ENCODE measurements at places on chromosomes 3 and 15.

DNA sequence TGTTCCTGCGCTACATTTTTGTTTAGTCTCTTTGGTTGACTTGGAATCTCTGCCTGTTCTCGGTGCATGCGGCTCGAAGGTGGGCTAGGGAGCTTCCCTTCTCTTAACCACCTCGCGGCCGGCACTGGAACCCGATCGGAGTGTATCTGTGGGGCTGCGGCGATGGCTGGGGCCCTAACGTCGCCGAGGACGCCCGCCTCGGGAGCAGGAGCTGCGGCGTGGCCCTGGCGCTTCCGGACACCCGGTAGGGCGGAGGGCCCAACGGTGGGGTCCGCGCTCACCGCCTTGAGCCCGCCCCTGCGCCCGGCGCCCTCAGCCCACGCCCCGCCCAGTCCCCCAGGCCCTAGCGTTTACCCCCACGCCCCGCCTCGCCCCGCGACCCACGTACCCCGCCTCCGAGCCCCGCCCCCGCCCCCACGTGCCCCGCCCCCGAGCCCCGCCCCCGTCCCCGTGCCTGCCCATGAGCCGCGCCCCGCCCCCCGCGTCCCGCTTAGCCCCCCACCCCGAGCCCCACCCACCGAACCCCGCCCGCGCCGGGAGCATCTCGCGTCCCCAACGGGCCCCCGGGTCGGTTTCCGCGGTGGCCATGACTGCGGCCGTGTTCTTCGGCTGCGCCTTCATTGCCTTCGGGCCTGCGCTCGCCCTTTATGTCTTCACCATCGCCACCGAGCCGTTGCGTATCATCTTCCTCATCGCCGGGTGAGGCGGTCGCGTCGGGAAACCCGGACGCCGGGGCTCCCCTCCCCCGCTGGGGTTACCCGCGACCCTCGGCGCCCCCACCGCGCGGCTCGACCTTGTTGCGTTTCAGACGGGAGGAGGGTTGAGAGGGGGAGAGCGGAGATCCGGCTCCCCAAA is at the start of gene APH1B:
TSS of gene APH1B (plus strand) at position 568 of the 855 bp plus-strand sequence. CDS start at position 587, 19 bp downstream.
- DNase-seq, result peak; percentile 69

- DNase-seq, result no peak
Measured at GRCh38 chr3:94183551-94183950, 120.7 kb downstream of the NSUN3 start.

- no peak for DNase-seq
Measured at GRCh38 chr3:35745351-35745750, 106.0 kb downstream of the ARPP21 start.

DNA sequence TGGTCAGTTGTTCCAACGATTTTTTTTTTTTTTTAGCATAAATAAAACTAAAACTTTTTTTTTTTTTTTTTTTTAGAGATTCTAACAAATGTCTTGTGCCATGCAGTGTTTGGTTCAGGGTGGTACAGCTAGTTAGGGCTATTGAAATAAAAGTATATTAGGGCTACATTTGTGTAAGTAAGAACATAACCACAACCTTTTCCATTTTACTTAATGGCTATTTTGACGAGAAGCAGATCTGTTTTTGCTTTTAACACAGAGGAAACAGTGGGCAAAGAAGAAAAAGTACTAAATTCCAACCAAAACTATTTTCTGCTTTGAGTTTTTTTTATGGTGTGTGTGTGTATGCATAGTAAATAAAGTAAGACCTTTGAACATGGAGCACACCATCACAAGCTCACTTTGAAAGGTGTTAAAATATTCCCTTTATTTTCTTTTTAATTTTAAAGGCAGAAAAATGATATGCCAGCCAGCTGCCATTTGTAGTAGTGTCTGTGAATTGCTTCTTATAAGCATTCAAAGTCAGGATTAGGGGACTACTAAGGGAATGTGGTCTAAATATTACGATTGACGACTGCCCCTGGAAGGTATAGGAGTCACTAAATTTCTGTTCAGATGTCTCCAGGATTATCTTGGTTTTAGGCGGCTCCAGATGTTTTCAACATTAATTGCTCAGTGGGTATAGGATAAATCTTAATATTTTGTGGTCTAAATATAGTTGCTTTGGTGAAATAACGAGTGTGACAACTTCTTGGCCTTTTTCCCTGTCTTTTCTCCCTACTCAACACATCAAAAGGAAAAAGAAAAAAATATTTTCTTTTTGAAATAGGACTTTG is 3.1 kb downstream of the RARB start:
- no peak for DNase-seq

- no peak for DNase-seq
Measured at GRCh38 chr3:60588806-60589205, 662.4 kb downstream of the FHIT start.

- DNase-seq, result no peak
Measured at GRCh38 chr3:113226491-113226890, 15.1 kb downstream of the BOC start.

- DNase-seq, result no peak
Measured at GRCh38 chr15:91867581-91868026, 14.1 kb downstream of the SLCO3A1 start.

DNA sequence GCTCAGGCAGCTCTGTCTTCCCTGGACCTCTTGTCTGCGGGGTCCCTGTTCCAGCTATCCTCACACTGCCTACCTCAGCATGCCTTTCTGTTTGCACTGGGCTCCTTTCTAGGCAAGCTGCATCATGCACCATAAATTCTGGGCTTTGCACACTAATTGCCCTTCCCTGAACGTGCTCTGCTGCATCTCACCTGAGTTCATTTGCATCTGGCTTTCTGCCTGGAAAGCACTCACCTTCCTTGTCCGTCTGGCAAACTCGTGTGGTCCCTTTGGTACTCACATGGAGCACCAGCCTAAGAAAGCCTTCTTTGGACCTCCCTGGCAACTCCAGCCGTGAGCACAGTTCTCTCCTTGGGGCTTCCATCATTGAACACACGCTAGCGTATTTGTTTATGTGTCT is 365.6 kb downstream of the SV2B start:
- DNase-seq, result no peak

DNA sequence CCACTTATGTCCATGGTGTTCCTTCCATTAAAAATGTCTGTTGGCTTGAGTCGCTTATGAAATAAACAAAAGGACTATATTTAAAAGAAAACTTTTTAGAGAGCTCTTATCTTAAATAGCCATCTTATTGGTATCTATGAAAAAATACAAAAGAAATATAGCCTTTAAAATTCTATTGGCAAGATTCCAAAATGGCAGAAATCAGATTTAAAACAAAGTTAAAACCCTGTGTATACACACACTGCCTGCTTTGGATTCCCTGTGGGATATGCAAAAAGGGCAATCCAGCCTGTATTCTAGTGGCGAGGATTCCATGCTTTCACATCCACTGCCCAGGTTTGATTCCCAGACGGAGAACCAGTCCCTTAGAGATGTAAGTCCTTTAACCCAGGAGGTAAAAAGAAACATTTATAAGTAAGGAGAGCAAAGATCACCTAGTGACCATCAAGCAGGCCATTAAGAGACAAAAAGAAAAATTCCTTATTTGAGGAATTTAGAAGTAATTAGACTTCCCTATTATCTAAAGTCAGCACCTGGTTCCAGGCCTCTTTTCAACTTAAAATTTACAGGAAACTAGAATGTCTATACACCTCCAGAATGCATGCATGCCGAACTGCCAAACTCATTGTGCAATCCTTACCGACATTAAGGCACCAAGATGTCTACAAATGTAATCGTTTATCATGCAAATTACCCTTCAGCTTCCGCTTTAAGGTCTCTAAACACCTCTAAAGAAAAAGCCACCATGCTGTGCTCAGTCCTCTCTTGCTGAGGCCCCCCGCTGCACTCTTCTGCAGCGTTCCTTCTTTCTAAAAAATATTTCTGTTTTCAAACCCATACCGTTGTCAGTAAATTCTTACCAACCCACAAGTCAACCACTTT is 69.6 kb upstream of the STRIT1 start:
- no peak for DNase-seq

GRCh38 chr3:159760046-159760445 is 228.6 kb upstream of the IL12A start:
- no peak for DNase-seq

GRCh38 chr3:149466192-149466591 is 8.3 kb upstream of the TM4SF4 start:
- DNase-seq, result no peak

GRCh38 chr3:106810300-106810875 is 566.9 kb upstream of the CCDC54 start:
- no peak for DNase-seq
